ENCODE measurements at places on chromosomes 3 and 15.

DNA sequence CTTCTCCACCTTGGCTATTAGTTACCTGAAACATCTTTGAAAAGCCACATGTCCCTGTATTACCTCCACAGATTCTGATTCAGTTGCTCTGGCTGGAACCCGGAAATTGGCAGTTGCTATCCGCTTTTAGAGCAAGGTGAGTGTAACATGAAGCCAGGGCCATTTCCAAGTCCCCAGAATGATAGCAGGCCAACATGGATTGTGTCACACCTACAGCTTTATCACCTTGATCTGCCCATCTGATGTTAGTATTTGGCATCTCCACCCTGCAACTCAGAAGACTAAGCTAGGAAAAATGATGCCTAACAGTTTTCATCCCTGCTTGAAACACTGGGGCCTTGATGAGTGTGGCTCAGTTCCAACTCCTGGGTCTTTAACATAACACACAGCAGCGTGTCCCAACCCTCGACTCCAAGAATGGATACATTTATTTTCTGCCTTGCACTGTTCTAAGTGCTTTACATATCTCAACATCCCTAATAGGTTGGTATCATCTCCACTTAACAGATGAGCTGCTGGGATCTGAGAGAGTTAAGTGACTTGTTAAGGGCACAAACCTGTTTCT lies 21.3 kb upstream of the NUDT16 start:
- DNase-seq = no peak

- no peak for DNase-seq
Observed at GRCh38 chr15:81914734-81915256, 131.0 kb downstream of the MEX3B start.

DNA sequence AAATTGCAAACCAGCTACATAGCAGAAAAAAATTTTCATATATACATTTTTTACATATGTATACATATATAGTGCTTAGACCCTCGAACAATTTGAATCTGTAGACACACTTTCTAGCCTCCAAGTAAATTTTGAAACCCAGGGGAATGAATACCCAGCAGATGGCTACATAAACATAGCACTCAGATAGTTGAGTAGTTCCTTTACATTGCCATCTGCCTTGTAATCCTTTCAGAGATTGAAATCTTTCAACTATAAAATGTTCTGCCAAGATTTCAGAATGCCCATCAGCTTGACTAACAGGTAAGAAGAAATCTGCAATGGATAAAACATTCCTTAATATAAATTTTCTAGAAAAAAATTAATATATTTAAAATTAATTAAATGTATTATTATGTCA lies 1333.5 kb upstream of the CADM2 start:
- DNase-seq = no peak

DNA sequence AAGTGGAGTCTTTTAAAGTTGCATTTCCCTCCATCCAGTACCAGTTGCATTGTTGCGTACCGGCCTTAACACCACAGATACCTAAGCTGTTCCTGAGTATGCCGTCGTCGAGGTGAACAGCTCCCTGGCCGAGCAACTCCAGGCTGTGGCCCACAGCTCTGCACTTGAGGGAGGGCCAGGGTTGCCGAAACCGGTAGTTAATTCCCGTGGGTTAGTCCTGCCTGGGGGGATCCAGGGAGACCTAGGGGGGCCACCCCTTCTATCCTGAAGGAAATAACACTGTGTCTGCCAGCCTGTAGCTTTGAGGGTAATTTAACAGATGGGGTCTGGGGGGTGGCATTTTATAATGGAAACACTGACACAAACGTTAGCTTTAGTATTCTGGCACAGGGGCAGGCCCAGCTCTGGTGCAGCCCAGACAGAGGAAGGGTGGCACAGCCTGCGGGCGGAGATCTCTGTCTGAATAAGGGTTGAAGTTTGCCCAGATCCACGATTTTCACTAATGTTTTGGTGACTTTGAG lies 60.8 kb downstream of the RGMA start:
- no peak for DNase-seq

- DNase-seq = no peak
Observed at GRCh38 chr3:54433846-54434245, 311.5 kb downstream of the CACNA2D3 start.

- peak; percentile 40 for DNase-seq
Observed at GRCh38 chr3:129530251-129530791, 1.9 kb downstream of the RHO start.

DNA sequence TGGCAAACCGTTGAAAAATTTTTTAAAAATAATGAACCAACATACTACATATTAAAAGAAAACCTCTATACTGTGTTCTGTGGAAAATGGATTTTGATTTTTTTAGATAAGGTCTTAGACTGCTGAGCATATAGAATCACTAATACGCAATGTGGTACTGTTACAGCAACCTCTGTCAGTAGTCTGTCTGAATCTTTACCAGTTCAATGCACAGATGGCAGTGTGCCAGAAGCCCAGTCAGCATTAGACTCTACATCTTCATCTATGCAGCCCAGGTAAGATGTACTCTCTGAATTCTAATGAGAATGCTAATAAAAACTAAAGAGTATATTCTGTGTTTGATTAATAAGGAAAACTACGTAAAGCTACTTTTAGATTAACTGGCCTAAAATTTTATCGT lies 31.3 kb upstream of the FAH start:
- DNase-seq = no peak

- DNase-seq = peak; percentile 96
Observed at GRCh38 chr15:75661100-75661755, 13.5 kb downstream of the SNX33 start.

- DNase-seq = no peak
Observed at GRCh38 chr3:127640042-127640355, 11.0 kb downstream of the PODXL2 start.

- DNase-seq = no peak
Observed at GRCh38 chr15:49901321-49901720, 217.7 kb downstream of the ATP8B4 start.

GRCh38 chr3:47846186-47846879 lies 43.4 kb downstream of the DHX30 start:
- DNase-seq = no peak

DNA sequence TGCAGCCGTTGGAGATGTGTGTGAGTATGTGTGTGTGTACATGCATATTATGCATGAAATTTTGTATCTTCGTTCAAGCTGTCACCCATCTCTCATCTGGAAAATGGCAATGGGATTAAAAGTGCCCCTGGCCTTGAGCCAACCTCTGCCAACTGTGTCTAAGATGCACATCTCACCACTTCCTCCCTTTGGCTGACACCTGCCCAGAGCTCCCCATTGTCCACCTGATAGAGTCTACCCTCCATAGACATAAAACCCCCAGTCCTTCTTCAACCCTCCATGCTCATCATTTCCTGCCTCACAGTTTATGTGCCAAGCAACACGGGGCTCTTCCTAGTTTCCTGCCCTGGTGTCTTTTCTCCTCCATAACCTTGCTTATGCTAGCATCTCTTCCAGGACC lies 187.5 kb upstream of the HES1 start:
- DNase-seq = no peak

GRCh38 chr15:59176653-59177316 lies 29.9 kb upstream of the LDHAL6B start:
- DNase-seq = no peak

- peak; percentile 31 for DNase-seq
Observed at GRCh38 chr15:65579762-65580161, 31.2 kb downstream of the INTS14 start.

DNA sequence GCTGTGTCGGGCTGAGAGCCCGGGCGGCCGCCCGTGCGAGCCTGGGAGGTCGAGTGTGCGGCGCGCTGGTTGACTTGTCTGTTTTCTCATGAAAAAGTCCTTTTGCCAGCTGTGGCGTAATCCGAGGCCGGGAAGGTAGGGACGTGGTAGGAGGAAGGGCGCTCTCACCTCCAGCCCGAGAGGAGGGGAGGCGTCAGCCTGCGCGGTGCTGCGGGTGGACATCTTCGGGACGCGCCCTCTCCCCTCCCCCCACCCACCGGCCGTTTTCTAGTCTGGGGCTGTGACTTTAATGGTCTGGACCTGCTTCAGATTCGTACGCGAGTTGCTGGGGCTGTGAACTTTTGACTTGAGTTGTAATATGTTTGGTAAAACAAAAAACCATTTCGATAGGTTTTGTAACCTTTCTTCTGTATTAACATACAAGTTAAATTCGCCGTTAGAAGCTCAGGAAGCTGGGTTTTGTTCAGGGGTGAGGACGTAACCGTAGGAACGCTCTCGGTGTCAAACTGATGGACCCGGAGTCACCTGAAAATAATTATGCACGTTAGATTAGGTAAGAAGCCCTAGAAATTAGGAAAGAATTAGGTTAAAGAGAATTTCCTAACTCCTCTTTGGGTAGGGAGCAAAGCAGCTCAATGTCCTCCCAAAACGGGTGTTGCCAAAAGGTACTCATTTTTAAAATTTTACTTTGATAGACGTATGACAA lies 762 bp downstream of the NCK1 start:
- DNase-seq = peak; percentile 71

DNA sequence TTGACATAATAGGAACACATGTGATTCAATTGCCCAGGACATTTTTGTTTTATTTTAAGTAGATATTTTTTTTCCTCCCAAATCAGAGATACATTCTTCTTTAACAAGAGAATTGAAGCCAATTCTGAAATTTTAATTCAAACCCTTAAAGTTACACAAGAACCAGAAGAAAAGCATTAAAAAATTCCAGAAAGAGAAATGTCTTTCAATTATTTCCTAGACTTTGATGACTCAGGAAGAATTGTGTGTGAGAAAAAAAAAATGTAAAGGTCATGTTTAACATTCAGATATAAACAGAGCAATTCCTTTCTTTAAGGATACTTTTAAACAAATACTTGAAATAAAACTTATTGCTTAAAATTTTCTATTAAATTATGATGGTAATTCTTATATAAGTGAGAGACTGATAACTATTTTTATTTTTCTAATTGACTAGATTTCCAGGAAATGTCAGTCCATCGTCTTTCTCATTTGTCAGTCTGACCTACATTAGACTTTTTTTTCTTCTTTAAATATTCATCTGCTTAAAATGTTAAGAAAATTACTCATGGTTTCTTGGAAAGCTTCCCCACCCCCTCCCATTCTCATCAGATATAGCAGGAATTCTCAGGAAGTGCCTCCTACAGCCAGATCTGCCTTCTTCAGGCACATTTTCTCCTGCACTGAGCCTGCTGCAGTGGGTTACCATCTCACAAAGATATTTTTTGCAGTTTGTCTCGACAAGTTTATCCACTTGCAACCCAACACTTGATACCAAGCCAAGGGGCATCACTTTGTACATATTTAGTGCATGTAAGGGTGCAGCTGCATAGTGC lies 261.8 kb upstream of the CBLB start:
- DNase-seq = peak; percentile 86

DNA sequence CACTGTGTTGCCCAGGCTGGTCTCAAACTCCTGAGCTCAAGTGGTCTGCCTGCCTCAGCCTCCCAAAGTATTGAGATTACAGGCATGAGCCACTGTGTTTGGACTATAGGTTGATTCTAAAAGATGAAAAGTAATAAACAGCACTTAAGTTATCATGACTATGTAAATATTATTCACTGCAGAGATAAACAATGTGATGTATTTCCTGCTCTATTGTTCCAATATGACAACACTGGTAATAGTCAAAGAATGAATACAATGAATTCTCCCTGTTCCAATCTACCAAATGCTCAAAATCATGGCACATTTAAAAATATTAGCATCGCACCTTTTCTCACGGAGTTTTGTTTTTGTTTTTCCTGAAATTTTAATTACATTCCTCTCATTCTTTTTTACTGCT lies 36.8 kb upstream of the TBL1XR1 start:
- no peak for DNase-seq

DNA sequence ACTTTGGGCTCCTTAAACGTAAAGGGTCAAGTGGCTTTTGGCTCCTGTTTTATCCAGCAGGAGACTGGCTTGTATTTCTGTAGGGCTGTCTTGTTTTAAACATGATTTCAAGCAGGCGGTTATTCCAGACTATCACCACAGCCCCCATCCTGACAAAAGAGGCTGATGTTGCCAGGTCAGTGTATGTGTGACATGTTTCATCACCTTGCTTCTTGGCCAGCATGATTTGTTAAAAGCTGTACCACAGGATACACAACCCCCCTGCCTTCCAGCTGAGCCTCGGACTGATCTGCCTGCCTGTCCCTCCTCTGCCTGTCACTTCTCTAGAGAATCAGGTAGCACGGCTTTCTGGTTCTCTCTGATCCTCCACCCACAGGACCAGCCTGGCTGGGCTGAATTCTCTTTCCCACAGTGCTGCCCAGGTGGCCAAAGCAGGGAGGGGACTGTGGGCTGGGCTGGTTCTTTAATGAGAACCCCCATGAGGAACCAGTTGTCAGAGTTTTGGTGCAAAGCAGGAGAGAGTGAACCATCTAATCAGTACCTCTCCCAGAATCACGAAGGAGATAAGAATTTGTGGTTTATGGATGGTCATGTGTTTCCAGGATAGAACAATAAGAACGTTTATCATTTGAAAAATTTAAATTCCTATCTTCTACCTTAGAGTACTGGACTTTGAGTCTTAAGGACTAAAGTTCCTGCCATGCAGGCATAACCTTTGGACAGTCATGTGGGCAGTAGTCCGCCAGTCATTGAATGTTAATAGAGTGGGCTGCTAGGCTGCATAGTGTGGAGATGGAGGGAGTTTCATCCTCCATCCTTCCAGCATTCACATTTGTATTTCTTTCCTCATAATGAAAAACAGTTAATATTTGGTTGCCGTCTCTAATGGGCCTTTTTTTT lies 8.8 kb downstream of the ABHD6 start:
- DNase-seq = no peak

DNA sequence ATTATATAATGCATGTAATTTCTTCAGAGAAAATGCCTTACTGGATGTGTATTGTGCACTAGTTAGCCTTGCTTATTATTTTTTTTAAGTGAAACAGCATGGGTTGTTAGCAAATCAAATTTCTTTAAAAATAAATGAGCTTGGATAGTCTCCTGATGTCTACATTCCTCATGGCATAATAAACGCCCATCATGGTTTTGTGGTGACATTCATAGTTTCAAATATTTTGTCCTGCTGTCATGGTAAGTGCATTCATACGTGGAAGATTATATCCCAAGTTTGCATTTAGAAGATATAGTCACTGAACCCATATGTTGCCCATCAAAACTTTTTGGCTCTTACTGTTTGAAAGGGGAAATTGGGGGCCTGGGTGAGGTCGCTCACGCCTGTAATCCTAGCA lies 130.7 kb downstream of the ALCAM start:
- no peak for DNase-seq

GRCh38 chr15:93052090-93052879 lies 36.7 kb downstream of the RGMA start:
- DNase-seq = no peak

DNA sequence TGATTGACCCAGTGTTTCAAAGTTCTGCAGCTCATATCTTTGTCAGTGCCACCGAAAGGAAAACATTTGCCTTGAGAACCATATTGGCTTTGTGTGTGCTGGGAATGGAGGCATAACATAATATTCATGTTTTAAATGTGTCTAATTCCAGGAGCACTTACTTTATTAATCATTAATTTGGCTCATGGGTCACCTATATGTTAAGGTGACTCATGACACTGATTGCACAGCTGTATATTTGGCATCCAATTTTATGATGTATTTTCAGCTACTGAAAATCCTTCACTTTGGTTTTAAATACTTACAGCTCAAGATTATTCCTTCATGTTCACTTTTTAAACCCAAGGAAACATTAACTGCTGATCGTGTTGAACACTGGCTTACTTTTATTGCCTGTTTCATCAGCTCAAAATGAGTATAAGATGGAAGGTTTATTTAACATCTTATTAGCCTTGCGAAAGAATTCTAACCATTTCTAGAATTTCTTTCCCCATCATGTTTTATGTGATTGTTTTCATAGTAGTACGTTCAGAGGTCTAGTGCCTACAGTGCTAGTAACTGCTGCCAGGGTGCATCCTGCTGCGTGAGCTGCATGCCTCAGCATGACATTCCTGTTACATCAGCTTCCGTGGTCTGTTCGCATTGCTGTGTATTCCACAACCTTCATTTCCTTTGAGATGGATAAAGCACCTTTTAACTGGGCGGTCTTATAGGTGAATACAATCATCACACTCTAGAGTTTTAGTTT lies 63.7 kb downstream of the LRCH3 start:
- peak; percentile 98 for DNase-seq
